ENCODE measurements at places on chromosomes 4 and X. TPM values are rescaled to one million over a fixed set of nuclear protein-coding genes. Genes with fewer than 3 reads are reported as not detected.

NHSL2 gene
- total RNA-seq, result 10.8 TPM

RPGR gene
- total RNA-seq, result 9.2 TPM

GYG2 gene
- total RNA-seq, result 75.6 TPM

XG gene
- total RNA-seq, result not detected

AMBN gene
- total RNA-seq, result not detected

SPANXC gene
- total RNA-seq, result not detected

H2BW2 gene
- 0.20 TPM for total RNA-seq

MTNR1A gene
- total RNA-seq, result 1.2 TPM

ELOVL6 gene
- total RNA-seq, result 104 TPM

CNGA1 gene
- not detected for total RNA-seq

BMPR1B gene
- total RNA-seq, result 26.8 TPM

SPANXA2 gene
- not detected for total RNA-seq

HSFX3 gene
- not detected for total RNA-seq

SPATA18 gene
- 3.0 TPM for total RNA-seq

REPS2 gene
- 0.58 TPM for total RNA-seq

STS gene
- 6.9 TPM for total RNA-seq

FGFBP1 gene
- not detected for total RNA-seq

TLR1 gene
- total RNA-seq, result not detected

FRMPD4 gene
- total RNA-seq, result 0.07 TPM

NHS gene
- 10.7 TPM for total RNA-seq

CFAP299 gene
- not detected for total RNA-seq

TRAM1L1 gene
- total RNA-seq, result 5.0 TPM

NAP1L5 gene
- total RNA-seq, result 7.5 TPM

SEPTIN6 gene
- total RNA-seq, result 44.2 TPM

SASH3 gene
- not detected for total RNA-seq

HEPH gene
- total RNA-seq, result 12.2 TPM

GABRG1 gene
- total RNA-seq, result not detected

ARL13A gene
- total RNA-seq, result not detected

ATP7A gene
- total RNA-seq, result 9.7 TPM

CT45A3 gene
- not detected for total RNA-seq

SHROOM3 gene
- 36.4 TPM for total RNA-seq

SMS gene
- 354 TPM for total RNA-seq

ARHGAP6 gene
- 2.3 TPM for total RNA-seq

UCHL1 gene
- 285 TPM for total RNA-seq

MAGEB2 gene
- total RNA-seq, result not detected

PNMA6F gene
- not detected for total RNA-seq

NLGN4X gene
- total RNA-seq, result 57.4 TPM

DGAT2L6 gene
- not detected for total RNA-seq

ADH7 gene
- not detected for total RNA-seq

IL1RAPL2 gene
- total RNA-seq, result 0.50 TPM
